ENCODE measurements at places on chromosomes 4 and X. TPM values are rescaled to one million over a fixed set of nuclear protein-coding genes. Genes with fewer than 3 reads are reported as not detected.

The COL4A5 gene
- total RNA-seq: 144 TPM

The PRDM5 gene
- total RNA-seq: 48.9 TPM

The XAGE1A gene
- total RNA-seq: not detected

The PPP2R3B gene
- total RNA-seq: 42.6 TPM

The ASIC5 gene
- total RNA-seq: 6.0 TPM

The SOWAHD gene
- 0.72 TPM for total RNA-seq

The HMGB3 gene
- total RNA-seq: 11.3 TPM

The IDUA gene
- total RNA-seq: 3.4 TPM

The BTC gene
- 0.96 TPM for total RNA-seq

The DDX60 gene
- total RNA-seq: 22.9 TPM

GRCh38 chr4:48943387-48943786 lies 36.8 kb upstream of the OCIAD2 start:
- no peak for DNase-seq

- no peak for DNase-seq
Observed at GRCh38 chr4:25313201-25313895, 774 bp downstream of the ZCCHC4 start.

GRCh38 chr4:150130933-150131332 lies 52.7 kb downstream of the DCLK2 start:
- no peak for DNase-seq

DNA sequence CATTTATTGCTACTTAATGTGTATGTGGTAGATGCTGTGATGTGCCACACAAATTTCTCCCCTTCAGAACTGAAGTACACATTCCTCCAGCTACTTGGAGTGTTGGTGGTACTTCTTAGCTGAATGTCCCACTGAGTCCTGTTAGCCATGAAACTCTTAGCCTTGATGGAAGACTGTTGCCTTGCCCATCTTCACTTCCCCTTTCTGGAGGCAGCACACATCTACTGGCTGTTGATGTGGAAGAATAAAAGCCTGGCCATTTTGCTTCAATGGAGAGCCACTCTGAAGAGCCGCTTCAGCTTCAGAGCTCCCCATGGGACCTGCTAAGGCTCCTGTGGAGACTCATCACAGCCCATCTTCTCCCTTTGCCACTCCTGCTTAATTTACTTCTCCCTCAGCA lies 157.7 kb upstream of the PITX2 start:
- no peak for DNase-seq

DNA sequence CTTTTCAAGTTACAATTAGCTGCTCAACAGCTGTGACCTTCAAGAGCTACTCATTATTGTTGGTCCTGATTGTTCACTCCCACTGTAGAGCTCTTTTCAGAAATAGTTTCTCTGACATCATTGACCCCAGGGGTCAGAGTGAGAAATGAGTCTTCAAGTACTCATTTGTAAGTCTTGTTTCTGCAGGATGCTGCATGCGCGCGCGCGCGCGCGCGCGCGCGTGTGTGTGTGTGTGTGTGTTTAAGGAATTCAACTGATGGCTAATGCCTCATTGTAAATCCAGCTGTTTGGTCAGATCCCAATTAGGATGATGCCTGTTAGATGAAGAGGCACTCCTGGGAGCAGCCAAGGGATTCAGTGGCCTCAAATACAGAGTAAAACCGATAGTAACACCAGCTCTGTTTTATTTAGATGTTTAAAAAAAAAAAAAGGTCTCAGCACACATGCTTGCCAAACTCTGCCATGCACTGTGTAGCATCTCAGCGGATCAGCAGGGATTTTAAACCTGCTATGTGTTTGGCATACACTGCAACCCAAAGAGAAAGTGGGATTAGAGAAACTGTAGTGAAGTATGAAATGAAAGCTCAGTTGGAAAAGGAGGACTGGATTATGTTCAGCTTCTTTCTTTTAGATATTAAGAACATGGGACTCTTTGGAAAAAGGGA lies 332.3 kb downstream of the ADGRL3 start:
- DNase-seq: peak; percentile 96

DNA sequence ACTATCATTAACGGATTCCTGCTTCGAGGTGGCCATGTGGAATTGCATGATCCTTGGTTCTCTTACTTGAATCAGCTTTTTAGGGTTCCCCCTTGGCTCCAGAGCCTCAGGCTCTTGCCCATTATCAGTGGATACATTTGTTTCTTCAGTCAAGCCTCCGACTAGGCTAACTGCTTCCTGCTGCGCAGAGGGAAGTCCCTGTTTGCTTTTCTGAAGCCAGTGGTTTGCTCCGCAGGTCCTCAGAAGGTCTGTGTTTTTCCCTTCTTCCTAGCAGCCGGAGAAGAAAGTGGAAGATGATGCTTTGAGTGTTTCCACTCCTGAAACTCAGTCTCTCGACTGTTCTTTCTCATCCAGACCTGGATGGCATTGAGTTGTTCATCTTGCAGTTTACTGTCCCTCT lies 20.6 kb downstream of the SRD5A3 start:
- no peak for DNase-seq

DNA sequence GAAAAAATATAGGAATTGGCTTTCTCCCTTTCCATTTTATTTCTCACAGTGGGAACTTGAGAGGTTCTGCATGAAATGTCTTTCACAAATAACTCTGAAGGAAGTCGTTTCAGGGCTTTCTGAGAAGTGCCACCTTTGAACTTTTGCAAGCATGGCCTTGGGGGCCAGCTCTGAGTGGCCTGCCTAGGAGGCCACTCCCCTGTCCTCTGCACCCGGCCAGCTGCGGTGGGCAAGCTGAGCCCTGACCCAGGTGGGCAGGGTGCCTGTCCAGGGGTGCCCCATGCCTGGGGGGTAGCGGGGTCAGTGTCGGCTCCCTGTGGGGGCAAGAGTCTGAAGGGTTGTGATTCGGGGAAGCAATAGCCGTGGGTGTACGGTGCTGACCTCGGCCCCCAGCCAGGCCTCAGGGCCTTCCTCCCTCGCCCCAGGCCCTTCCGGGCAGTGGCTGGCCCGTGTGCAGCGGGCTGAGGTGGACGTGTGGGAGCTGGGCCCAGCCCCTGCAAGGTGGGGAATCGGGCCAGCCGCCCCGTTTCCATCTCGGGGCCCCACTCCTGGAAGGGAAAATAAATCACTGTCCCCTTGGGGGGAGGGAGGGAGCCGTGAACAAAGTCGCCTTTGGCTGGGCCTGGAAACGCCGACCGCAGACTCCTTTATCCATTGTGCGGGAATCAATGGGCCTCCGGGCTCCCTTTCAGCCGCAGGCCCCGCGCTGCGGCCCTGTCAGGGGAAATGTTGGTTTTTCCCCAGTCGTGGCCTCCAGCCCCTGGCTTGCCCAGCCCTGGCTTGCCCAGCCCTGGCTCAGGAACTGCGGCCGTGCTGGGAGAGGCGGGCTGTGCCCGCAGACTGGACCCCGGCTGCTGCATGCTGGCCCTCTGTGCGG lies 3.1 kb downstream of the FGFRL1 start:
- DNase-seq: no peak

- no peak for DNase-seq
Observed at GRCh38 chrX:11606408-11606807, 59.3 kb downstream of the ARHGAP6 start.

DNA sequence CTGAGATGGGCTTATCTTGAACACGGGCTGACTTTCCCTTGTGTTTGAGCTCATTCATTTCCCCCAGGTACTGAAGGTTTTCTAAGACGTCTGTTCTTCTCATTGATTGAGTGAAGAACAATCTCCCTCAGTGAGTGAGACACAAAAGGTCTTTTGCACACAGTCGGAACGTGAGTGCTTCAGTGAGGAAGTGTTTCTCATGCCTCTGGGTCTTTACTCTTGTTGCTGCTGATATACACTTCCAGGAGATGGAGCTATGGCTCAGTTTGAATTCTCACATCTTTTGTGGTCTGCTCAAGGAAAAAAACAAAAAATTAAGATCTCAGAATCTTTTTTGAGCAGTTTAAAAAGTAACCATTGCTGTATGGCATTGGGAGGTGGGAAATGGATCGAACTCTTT lies 981.9 kb upstream of the TENM3 start:
- peak; percentile 12 for DNase-seq
